Psoas muscle (tissue), 8 donors: ENCODE measurements at places on chromosomes 11 and 22. TPM values are rescaled to one million over a fixed set of nuclear protein-coding genes. Genes with fewer than 3 reads are reported as not detected.

Gene TEX54
- total RNA-seq = not detected

Gene PDE3B
- 0.36 TPM for total RNA-seq

Gene RAB39A
- total RNA-seq = 0.45 TPM

Gene MOV10L1
- 0.07 TPM for total RNA-seq

Gene KLHDC7B
- 0.11 TPM for total RNA-seq

Gene PIWIL4
- 1.2 TPM for total RNA-seq

Gene ADM2
- total RNA-seq = 0.21 TPM

Gene BAIAP2L2
- total RNA-seq = 0.26 TPM

Gene OSBP2
- 8.2 TPM for total RNA-seq

Gene MIAT
- total RNA-seq = 0.59 TPM

Gene YPEL4
- total RNA-seq = 0.90 TPM

Gene KCNK4
- total RNA-seq = not detected

Gene SLC37A4
- total RNA-seq = 26.9 TPM

GRCh38 chr11:113412675-113413074 is 25.1 kb downstream of the ANKK1 start:
- no peak for DNase-seq

GRCh38 chr11:72513411-72513810 is 79.1 kb upstream of the CLPB start:
- DNase-seq = no peak

DNA sequence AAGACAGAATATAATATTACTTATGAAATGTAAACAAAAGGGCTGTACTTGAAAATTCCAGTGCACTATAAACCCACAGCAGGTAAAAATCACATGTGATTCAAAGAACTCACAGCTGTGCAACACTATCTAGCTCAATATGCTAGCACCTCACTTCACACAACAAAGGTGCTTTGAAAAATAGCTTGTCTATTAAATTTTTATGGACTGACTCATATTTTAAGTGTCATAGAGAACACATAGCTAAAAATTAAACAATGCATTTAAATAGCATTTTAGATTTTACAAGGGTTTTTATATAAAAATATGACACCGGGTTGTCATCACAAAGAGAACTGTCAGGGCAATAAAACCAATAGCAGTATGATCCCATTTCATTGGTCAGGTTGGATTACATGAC is 1390.5 kb upstream of the TENM4 start:
- DNase-seq = no peak

GRCh38 chr11:109026891-109027489 is 362.1 kb downstream of the DDX10 start:
- DNase-seq = no peak

- no peak for DNase-seq
Observed at GRCh38 chr11:11519184-11519583, 102.6 kb downstream of the GALNT18 start.

DNA sequence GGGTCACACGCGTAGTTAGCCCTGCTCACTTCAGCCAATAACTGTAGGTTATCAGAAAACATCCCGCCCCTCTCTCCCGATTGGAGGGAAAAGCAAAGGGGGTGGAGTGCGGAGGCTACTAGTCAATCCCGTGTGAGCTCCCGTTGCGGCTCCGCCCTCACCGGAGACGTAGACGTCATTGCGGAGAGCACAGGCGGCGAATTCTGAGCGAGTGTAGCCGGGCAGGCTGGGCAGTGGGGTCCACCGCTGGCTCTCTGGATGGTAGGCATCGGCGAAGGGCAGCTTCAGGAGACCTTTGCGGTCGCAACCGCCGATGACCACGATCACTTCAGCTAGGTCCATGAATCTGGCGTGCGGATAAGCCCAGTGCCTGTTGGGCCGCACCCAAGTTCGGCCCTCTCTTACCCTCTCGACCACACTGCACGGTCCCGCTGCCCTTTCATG is 4.7 kb downstream of the KLHL35 start:
- peak; percentile 95 for DNase-seq

DNA sequence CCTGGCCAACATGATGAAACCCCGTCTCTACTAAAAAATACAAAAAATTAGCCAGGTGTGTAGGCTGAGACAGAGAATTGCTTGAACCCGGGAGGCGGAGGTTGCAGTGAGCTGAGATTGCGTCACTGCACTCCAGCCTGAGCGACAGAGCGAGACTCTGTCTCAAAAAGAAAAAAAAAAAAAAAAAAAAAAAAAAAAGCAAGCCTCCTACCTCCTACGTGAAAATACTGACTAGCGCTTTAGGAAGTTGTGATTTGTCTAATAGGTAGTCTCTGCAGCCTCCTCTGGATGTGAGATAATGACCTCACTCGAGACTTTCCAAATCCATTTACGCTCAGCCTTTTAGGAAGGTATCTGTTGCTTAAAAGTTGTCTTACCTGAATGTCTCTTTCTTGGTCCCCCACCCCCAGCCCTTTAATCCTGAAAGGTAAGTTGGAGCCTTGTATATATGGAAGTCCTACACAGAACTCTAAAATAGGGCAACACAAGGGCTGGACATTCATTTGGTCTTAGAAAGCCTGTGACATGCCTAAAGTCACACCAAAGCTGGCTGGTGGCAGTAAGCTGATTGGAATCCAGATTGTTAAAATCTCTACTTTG is 5.5 kb downstream of the SEPTIN3 start:
- no peak for DNase-seq

DNA sequence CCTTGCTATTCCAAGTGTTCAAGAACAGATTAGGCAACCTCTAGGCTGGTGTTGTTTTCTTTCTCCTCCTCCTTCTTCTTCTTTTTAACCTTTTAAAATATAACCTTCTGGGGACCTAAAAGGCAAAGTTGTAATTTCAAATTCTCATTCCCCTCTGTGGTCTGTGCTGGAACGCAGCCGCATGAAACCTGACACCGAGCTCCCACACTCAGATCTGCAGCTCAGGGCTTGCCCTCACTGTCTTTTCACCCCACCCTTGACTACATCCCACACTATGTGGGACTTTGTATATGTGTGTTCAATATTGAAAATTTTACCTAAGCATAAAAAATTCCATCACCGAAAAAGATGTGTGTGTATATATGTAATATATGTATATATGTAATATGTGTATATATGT is 62.0 kb upstream of the ARHGAP42 start:
- no peak for DNase-seq

GRCh38 chr11:94738746-94739145 is 29.4 kb upstream of the AMOTL1 start:
- no peak for DNase-seq

DNA sequence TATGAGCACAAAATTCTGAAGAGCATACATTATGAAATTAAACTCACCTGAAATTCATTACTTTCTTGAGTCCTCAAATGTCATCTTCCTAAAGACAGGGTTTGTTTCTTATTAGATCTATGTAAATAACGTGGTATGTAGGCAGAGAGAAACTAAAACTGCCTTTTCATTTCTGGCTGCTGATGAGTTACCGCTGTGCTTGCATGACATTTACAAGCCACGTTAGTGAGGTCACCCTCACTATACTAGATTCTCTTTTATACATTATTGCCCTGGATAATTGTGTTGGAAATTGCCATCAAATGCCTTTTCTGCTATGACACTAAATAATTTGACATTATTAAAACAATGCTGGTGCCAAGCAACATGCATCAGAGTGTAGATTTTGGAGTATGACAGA is 748.3 kb upstream of the ANO3 start:
- DNase-seq = no peak

DNA sequence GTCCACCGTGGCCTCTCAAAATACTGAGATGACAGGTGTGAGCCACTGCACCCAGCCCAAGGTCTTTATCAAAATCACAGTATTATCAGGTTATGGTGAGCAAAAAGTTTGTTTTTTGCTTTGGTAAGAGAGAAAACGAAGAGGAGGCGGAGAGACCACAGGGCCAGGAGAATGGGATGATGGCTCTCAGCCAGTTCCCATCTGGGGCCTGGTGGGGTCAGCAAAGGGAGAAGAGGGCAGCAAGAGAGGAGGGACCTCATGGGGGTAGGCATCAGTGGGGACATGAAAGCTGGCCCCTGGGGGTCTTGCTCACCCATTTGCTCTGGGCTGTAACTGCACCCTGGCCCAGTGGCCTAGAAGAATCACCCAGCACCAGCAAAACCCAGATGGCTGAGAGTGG is 190.2 kb downstream of the SHANK2 start:
- no peak for DNase-seq

DNA sequence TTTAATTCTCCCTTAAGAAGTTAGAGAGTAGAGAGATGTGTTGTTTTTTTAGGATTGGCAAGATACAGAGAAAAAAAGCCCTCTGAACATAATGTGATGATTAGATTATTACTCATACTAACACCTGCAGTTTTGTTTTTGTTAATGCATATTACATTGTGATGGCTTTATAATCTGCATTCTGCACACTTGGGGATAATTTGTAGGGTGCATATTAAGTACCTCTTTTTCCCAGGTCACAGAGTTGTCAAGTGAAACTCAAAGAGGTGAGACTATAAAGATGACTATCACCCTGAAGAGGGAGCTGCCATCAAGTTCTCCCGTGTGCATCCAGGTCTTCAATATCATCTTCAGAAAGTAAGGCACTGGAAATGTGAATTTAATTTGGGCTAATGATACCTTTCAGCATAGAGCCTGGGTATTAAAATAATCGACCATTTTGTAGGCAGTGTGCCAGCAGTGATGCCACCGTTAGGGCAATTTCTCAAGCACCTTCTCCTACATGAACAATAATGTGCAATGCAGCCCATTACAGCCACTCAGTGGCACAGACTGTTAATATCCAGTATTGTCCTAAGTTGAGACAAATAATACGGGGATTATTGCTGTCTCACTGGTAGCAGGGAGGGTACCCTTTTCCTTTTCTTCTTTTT is 16.2 kb downstream of the PIWIL4 start:
- DNase-seq = no peak

DNA sequence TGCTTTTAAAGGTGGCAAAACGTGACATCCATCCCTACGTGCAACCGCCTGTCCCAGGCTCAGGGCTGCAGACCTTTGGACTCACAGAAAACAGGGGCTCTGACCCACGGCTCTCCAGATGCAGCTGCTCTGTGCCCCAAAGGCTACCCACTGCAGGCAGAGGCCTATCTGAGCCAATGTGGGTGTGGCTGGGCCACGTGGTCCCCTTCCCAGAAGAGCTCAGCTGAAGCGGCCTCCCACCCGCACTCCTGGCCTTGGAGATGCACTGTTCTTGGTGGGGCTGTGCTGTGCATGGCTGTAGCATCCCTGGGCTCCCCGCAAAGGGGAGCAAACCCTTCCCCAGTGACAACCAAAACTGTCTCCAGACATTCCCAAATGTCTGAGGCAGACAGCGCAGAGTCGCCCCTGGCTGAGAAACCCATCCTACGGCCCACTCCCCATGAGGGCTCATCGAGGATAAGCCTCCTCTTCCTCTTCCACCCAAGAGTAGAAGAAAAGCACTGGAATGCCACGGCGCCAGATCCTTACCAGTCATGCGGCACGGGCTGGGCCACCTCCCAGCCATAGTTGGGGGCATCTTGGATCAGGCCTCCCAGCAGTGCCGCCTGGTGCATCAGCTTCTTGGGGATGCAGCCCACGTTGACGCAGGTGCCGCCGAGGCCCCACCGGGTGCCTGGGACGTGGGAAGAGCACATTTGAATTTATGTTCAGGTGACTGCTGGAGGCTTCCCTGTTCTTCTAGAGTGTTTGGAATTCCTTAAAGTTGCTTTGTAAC is 23.1 kb upstream of the COMT start:
- DNase-seq = no peak

DNA sequence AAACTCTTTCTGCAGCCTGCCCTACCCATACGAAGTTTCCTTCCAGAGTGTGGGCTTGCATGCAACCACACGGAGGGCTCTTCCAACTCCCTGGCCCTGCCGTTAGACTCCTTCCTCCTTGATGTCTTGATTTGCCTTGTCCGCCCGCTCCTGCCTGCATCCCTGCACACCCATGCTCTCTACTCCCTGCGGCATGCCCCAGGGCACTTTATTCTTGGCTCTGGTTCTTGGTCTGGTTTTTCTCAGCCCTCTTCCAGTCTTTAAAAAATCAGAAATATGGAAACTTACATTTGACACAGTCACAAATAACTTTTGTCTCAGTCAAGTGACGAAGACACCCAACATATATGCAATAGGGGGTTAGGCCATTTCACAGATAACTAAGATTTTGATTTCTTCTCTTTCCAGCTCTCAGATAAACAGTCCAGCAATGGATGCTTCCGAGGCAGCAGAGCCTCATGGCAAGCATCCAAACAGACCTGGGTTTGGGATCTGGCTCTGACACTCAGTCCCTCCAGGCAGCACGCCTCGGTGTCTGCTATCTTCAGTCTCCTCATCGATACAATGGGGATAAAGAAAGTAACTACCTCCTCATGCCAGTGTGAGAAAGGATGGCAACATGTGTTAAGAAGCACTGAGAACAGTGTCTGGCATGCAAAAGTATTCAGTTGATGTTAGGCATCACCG is 15.7 kb upstream of the OPCML start:
- no peak for DNase-seq

DNA sequence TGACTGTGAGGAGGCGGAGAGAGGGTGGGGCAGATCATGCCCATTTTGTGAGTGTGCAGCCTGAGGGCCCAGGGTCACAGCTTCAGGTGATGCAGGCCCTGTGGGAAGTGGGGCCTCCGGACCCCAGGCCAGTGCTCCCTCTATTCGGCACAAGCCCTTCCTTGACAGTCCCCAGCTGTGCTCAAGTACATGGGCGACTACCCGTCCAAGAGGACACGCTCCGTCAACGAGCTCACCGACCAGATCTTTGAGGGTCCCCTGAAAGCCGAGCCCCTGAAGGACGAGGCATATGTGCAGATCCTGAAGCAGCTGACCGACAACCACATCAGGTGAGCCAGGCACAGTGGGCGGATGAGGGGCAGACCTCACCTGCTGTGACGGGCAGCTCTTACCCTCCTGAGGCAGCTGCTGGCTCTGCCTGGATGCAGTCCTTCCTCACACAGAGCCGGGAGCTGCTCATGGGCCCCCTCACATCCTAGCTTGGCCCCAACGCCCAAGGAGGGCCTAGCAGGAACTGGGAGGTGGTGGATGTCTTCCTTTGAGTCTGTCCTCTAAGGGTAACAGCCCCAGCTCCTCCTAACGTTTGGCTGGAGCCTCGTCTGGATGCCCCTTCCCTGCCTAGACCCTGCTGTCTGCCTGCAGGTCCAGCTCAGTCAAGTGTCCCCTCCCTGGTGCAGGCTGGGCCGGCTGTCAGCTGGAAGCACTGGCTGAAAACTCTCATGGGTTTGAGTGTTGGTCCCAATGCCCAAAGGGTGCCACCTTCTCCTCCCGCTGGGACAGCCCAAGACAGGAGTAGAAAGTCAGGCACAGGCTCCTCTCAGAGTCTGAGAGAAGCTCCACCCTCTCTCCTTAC is 76.1 kb downstream of the MYO7A start:
- DNase-seq = no peak

GRCh38 chr11:32581556-32581955 is 2.1 kb upstream of the EIF3M start:
- no peak for DNase-seq

GRCh38 chr11:66532784-66533183 is 13.1 kb downstream of the ZDHHC24 start:
- no peak for DNase-seq
